ENCODE measurements at places on chromosomes 16 and 17.

DNA sequence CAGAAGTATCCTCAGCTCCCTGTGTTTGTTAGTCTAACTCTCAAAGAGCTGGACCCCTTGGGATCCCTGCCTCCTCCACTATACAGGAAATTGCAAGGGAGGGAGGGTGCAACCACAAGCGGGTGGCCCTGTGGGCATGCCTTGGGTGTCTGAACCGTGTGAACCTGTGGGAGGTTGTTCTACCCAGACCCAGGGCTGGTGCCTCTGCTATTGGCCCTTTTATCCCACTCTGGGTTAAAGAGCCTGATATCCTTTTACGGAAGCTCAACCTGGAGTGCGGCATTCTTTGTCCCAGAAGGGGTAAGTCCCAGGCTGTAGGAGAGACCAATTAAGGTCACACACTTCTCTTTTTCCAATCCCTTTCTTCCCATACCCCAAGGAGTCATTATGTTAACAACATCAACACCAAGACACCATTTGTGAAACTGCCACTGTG is 53.4 kb downstream of the ARSG start:
- no peak for DNase-seq

DNA sequence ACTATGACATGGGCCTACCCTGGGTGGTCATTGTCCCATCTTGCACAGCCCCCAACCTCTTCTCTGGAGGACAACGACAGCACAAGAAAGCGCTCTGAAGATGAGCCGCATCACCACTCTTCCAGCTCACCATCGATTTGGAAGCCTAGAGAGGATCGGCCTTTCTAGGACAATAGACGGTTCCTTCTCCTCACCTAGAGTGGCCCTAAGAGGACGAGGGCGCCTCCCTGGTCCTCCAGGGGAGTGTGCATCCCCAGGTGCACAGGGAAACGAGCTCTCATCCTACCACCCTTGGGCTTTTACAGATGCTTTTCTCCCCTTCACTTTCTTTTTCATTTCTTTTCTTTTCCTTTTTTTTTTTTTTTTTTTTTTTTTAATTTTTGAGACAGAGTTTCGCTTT is 20.3 kb upstream of the SLC52A1 start:
- DNase-seq = no peak

DNA sequence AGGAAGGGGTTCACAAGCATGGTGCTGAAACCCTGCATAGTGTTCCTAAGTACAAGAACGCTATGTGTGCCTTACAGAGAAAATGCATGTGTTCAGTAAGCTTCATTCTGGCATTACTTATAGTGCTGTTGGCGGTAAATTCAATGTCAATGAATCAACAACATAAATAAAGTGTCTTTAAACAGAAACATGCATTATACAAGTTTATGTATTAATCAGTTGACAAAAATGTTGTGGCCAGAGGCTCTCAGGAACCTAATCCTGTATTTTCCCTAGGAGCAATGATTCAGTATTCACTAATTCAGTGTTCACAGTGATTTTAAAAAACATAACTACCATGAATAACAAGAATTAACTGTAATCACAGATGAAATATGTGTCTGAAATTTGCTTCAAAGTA is 47.1 kb upstream of the MYOCD start:
- DNase-seq = no peak

DNA sequence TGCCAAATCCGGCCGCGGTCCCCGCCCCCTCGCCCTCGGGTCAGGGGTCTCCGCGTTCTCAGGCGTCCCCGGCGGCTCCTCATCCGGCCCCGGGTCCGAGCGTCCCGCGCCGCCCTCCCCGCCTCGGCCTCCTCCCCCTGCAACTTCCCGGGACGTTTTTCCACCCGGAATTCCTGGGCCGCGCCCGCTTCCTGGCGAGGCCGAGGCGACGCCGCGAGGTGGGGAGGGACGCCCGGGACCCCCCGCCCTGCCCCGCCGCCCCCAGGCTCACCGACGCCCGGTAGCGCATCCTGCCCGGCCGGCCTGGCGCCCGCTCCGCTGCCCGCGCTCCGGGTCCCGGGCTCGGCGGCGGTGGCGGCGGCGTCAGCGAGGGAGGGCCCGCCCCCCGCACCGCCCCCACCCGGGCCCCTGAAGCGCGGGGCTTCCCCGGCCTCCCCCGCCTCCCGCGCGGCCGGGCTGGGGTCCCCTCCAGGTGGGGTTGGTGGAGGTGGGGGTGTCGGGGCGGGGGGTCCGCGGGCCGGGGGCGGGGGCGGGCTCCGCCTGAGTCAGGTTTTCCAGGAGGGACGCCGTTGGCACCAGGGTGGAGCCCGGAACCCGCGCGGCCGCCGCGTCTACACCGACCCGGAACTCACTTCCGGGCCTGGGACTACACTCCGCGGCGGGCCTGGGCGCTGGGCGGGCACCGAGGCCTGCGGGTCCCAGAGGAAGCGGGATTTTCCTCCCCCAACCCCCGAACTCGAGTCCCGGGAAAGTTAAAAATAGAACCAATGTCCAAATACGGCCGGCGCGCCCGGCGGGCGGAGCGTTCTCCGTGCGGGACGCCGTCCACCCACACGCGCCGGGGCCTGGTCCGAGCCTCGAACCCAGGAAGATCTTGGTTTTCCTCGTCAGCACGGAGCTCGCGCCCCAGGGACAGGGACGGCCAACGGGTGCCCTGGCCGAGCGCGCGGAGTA is 6.8 kb downstream of the MYO1C start:
- peak; percentile 42 for DNase-seq

DNA sequence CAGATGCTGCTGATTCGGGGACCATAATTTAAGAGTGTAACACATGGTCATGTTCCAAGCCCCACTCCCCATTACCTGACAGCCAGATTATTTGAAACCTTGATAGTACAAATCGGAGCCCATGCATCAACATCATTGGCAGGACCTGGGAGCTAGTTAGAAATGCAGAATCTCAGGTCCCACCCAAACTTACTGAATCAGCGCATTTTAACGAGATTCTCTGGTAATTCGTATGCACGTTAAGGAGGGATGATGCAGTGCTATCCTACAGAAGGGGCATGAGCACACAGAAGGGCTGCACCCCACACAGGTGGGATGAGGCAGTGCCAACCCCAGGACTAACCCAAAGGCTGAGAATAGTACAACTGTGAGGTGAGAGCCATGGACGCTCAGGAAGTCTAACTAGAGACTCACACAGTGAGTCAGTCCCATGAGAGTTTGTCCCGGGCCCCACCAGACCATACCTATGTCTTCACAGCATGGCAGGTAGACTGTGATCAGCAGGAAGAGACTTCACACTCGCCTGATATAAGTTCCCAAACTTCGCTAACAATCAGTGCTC is 64.9 kb downstream of the ZNF18 start:
- no peak for DNase-seq

DNA sequence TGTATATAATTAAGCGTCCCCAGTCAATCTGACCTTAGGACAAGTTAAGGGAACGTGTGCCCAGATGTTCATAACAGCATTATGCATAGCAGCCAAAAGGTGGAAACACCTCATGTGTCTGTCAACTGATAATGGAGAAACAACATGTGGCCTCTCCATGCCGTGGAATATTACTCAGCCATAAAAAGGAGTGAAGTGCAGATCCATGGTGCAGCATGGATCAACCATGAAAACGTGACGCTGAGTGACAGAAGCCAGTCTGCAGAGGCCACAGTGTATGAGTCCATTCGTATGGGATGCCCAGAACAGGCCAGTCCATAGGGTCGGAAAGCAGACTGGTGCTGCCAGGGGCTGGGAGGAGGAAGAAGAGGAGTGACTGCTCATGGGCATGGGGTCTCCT is 161.0 kb upstream of the CIBAR2 start:
- DNase-seq = no peak

- no peak for DNase-seq
These were observed 12.3 kb upstream of the TMEM170A start for GRCh38 chr16:75476817-75477216.

DNA sequence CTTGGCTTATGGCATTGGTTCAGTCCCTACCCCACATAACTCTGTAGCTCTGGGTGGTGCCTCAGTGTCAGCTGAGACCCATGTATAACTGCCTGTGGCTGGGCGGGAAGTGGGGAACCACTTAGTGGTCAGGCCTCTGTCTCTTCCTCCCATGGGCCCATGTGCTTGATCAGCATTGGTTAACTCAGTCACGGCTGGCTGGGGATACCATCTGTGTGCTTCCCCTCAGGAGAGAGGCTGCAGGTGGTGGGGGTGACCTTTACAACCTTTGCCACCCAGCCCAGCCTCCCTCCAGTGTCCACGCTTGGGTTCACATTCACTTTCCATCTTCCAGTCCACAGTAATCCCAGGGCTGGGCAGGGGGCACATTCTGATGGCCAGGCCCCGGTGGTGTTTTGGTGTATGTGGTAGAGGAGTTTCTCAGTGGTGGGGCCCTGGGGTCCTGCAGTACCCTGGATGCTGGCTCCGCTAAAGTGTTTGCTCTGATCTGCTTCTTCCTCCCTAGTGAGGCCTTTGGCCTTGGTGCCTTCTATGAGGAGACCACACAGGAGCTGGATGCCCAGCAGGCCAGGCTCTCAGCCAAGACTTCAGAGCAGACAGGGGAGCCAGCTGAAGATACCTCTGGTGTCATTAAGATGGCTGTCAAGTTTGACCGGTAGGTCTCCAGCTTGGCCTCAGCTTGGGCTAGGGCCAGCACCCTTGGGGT is 10.2 kb upstream of the NFATC3 start:
- peak; percentile 48 for DNase-seq

DNA sequence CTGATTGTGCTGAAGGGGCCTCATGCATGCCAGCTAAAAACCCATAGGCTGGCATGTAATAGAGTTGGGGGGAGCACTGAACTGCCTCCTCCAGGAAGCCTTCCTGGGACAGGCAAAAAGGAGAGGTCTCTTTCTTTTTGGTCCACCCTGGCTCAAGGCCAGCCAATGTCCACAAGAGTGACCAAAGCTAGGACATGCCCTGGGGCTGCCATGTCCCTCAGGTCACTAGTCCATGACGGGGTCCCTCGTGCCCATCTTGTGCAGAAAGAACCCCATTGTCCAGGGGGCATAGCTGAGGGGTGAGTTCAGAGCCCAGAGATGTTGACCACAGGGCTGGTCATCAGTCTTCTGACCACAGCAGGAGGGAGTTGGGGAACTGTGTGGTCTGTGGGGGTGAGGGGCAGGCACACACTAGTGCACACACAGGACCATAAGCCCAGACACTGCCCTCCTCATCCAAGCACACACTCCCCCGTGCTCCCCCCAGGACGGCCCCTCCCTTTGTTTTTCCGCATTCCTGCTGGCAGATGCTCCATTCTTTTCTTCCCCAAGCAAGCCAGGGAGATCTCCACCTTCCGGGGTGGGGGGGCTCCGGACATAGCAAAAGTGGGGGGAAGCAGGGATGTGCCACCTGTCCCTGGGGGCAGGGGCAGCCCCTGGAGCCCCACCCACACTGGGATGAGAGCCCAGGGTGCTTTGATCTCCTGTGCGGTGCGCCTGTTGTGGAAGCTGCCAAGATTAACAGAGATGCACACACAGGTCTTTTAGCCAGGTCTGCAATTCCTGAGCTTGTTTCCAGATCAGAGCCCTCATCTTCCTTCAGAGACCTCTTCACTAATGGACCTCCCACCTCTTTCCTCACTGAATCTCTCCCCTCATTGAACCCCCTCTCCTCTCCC is 25.2 kb upstream of the PHB1 start:
- no peak for DNase-seq

- DNase-seq = no peak
These were observed 28.2 kb downstream of the FCSK start for GRCh38 chr16:70482624-70483023.

DNA sequence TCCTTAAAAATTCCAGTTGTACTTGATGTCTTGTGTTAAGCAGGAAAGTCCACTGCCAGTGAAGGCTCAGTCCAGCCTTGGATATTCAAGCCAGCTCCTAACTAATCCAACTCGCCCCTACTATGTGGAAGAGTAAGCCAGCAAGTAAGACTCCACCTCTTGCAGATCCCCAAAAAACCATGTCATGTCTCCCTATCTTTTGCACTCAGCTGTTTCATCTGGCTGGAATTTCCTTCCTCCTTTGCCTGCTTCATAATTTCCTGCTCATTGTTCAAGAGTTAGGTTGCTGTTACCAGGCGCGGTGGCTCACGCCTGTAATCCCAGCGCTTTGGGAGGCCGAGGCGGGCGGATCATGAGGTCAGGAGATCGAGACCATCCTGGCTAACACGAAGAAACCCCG is 37.8 kb downstream of the RBBP6 start:
- DNase-seq = no peak

DNA sequence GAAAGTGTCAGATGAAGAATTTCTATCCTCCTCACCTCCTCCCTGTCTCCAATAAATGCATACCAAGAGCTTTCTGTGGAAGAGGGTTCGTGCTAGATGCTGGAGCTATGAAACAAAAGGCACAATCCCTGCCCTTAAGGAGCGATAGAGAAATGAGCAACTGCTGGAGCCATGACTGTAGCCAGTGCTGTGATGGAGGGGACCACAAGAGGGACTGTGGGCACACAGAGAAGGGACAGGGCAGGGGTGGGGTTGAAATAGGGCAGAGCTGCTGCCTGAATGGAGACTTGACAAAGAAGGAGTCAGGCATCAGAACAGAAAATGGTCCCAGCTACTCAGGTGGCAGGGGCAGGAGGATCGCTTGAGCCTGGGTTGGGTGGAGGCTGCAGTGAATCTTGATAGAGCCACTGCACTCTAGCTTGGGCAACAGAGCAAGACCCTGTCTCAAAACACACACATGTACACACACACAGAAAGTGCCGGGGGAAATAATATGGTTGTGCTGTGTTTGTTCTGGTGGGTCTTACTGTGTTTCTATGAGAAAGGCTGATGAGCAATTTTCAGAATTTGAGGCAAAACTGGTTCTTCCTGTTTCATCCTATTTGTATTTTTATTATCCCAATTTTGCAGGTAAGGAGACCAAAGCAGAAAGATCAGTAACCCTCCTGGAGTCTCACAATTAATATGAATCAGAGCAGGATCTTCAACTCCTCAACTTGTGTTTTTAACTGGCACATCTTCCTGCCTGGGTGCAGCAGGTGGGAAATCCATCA is 16.5 kb downstream of the TMEM98 start:
- peak; percentile 36 for DNase-seq

DNA sequence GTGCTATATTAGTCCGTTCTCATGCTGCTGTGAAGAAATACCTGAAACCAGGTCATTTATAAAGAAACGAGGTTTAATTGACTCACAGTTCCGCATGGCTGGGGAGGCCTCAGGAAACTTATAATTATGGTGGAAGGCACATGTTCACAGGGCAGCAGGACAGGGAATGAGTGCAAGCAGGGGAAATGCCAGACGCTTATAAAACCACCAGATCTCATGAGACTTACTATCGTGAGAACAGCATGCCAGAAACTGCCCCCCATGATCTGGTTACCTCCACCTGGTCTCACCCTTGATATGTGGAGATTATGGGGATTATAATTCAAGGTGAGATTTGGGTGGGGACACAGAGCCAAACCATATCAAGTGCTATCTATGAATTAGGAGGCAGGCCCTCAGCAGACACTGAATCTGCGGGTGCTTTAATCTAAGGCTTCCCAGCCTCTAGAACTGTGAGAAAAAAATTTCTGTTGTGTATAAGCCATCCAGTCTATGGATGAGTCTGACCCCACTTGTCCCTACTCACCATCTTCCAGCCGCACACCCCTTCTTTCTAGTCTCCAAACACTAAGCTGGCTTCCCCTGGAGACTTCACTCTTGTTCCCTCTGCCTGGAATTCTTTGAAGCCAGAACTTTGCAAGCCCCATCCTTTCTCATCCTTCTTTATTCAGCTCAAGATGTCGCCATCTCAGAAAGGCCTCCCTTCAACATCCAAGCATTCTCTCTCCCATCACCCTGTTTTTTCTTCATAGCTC is 772 bp upstream of the NUP93 start:
- peak; percentile 53 for DNase-seq

GRCh38 chr16:55515111-55515510 is 6.2 kb downstream of the LPCAT2 start:
- no peak for DNase-seq

GRCh38 chr16:24138575-24138974 is 117.6 kb upstream of the CACNG3 start:
- DNase-seq = no peak

Data from hematopoietic multipotent progenitor cell treated with erythropoietin and hydrocortisone succinate and interleukin-3 and kit ligand, for 8 days (in vitro differentiated cells).